ENCODE measurements at places on chromosomes 6 and 20.

DNA sequence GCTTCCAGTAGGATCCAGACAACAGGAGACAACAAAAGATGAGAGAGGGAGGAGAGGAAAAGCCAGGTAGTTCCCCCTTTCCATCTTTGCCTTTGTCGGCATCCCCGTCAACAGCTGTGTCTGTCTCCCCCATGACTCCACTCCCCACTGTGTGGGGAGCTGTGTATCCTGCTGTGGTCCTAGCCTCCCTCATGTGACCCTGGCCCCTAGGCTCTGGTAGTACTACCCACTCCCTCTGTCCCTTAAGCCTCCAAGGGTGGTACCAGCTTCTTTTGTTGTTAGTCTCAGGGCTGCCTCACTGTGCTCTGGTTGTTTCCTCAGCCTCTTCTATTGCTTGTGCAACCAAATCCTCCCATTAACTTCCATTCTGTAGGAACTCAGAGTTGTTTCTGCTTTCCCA is 28.7 kb downstream of the ANKEF1 start:
- no peak for DNase-seq

GRCh38 chr20:23034721-23035671 is at the start of gene SSTR4:
SSTR4 (plus strand) TSS chr20:23035312; CDS start chr20:23035484, 172 bp downstream.
- DNase-seq, result no peak

DNA sequence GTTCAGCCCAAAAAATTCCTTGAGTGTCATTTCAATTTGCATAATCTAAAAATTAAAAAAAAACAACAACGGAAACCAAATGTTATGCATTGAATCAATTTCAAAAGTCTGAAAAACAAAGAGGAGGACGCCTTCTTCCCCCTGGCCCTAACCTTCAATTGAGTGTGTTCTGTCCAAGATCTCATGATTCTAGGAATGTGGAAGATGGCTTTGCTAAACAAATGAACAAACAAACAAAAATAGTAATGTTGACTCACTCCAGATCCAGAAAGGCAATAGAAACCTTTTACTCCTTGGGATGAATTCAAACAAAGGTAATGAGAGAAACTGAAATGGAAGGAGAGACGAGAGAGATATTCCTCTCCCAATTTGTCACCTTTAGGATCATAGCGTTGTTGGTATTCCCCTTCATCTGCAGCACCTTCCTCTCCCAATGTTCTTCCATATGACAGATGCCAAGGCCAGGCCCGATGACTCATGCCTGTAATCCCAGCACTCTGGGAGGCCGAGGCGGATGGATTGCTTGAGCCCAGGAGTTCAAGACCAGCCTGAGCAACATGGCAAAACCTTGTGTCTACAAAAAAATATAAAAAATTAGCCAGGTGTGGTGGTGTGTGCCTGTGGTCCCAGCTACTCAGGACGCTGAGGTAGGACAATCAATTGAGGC is 109.2 kb upstream of the ADGRF1 start:
- DNase-seq, result no peak

GRCh38 chr20:378961-379336 is 1.6 kb upstream of the TRIB3 start:
- no peak for DNase-seq

- no peak for DNase-seq
Measured at GRCh38 chr6:157625764-157626163, 197.3 kb upstream of the SNX9 start.

DNA sequence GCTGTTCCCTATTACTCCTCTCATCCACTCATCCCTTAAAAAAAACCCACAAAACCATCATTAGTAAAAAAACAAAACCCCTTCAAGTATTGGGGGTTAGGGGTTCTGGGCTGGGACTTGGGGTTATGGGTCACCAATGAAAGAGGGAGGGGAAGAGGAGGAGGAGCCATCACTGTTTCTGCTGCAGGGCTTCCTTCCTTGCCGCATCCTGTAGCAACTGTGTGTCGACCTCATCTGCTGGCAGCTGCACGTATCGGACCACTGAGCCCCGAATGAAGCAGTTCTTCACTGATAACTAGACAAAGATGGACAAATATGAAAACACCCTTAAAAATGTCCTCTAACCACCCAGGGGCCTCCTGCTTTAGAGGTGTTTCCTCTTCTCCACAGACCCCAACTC is 2.0 kb upstream of the VARS1 start:
- DNase-seq, result no peak

DNA sequence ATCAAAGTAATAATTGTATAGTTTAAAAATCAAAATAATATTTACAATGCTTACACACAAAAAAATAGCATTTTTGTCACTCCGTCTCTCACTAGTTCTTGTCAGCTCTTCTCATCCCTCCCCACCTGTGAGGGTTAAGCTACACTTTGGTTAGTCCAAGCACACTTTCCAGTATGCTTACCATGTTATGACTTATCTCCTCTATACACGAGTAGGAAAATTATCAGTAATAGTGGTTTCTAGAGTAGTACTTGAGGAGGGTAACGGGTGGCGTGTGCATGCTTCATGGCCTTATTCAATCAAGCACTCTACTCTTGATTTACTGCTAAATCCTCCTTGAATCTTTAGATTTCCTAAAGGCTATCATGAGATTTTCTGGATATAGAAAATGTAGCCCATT is 443.7 kb downstream of the UTRN start:
- no peak for DNase-seq

- no peak for DNase-seq
Measured at GRCh38 chr6:64505312-64505711, 869.7 kb downstream of the PHF3 start.

DNA sequence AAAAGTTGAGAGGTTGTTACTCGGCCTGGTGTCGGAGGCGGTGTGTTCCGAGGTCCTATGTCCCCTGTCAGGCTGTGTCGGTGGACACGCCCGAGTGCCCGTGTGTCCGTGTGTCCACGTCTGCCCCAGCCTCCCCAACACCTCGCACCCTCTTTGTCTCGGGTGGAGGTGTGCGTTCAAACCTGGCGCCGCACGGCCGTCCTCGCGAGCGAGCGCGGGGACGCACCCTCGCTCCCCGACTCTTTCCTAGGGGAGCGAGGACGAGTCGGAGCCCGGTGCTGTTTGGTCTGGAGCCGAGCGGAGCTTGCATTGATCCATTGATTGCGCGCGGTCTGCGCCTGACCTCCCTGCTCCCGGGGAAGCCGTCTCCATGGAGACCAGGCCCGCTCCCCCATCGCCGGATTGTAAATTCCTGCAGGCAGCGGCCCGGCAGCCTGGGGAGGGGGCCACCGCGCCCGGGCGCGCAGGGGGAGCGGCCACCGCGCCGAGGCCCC is 411 bp upstream of the SCUBE3 start:
- no peak for DNase-seq

DNA sequence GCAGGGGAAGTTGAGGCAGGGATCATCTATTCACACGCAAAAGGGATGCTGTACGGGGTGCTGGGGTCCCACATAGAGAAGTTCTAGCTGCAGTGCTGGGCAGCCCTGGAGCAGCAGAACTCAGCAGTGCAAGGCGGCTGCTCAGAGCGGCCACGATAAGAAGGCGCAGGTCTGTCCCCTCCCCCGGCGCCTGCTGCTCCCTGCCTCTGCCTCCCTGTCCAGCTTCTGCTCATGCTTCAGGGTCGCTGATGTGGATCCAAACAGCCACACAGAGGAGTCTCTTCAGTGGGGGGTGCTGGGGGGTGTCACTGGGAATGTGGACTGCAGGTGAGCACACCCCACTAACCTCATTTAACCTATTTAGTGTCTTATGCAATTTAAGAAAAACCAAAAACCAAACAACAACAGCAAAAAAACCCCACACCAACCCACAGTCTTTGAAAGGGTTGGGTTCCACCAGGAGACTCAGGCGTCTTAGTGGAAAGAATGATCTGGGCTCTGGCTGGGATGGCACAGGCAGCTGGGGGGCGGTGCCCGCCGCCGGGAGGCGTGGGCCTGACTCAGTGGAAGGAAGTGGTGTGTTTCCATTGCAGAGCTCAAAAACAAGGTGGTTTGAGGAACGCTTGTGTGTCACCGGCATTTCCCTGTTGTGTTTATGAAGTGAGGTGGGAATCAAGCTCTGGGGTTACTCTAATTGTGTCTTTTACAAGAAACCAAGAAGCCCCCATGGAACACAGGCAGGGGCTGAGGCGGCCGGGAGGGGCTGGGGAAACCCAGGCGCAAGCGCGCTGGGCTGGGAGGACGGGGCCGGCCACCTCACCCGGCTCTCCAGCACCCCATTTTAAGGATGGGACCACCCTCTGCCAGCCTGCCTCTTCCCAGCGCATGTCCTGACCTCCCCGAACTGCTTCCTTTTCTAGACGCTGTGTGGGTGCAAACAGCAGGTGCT is 55.1 kb downstream of the IRF4 start:
- peak; percentile 88 for DNase-seq

GRCh38 chr20:4063631-4064030 is 48.3 kb upstream of the RNF24 start:
- no peak for DNase-seq
